ENCODE measurements at places on chromosomes 1 and 21.

DNA sequence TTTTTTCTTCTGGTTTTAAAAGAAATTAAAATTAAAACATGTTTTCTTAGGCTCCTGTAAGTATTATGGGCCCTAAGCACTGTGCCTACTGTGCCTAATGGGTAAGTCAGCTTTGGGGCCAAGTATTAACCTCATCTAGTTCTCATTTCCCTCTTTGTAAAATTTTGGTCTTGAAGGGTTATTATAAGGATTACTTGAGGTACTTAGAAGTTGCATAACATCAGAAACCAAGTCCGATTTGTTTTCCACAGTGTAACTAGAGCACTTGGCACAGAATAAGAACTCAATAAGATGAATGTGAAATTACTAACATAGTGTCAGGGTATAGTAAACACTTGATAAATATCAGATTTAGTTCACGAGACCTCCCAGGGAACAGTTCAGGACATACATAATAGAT, 16.4 kb upstream of the OSBPL9 start:
- no peak for DNase-seq

GRCh38 chr1:87278825-87279535, 49.7 kb upstream of the LMO4 start:
- peak; percentile 49 for DNase-seq

DNA sequence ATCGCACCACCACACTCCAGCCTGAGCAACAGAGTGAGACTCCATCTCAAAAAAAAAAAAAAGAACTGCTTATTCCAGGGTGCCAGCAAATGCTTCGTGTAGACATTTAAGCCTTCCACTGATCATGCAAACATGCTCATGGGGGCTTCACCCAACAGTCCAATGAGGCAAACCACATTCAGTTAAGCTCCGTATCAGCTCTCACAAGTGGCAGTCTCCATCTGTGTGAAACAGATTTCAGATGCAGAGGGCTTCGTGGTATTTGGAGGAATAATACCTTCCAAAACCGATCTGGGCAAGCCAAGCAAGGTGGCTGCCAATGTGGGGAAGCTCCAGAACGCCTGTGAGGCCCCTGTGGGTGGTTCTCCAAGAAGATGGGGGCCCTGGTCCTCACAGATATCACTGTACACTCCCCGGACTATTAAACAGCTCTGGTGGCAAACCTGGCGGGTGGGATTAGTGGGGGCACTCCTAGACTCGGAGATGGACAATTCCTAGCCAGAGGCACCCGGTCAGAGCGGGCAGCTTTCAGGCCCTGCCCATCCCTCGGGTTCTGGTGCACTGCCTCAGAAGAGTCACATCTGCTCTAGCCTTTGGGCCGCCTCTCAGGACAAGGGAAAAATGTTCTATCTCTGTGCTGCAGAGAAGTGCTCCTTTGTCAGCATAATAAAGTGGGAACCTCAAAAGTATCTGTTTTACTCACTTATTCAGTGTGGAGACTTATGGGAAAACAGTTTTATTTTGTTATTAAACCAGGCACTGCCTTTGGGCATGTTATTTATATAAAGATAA, 10.2 kb downstream of the CREG1 start:
- no peak for DNase-seq

GRCh38 chr21:45128613-45129188, 54.3 kb downstream of the ADARB1 start:
- no peak for DNase-seq

DNA sequence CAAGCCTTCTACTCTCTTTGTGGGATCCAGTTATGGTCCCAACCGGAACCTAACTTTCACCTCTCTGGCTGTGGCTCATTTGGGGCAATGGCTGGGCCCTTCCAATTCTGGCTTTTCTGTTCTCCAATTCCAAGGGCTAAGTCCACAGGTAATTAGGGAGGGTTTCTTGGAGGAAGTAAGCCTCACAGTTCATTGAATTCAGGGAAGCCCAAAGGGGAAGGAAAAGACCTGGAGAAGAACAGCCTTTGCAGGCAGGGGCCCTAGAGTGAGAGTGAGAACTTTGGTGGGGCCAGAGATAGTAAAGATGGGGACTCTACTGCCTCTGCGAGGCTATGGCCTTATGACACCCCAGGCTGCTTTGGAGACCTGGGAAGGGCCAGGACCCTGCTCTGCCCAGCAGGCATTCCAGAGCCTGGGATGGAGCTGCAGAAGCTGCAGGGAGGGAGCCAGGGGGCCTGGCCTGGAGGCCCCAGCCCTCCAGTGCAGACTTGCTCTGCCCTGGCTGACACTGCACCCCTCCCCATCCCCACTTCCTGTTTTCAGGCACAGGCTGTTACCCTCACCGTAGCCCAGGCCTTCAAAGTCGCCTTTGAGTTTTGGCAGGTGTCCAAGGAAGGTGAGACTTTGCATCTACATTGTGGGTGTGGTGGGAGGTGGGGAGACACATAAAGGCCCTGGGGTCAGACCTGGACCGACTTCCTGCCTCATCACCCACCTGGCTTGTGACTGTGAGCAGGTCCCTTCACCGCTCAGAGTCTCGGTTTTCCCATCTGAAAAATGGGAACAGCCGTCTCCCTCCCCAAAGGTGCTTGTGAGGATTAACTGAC, 18.9 kb downstream of the LDLRAP1 start:
- DNase-seq, result no peak

DNA sequence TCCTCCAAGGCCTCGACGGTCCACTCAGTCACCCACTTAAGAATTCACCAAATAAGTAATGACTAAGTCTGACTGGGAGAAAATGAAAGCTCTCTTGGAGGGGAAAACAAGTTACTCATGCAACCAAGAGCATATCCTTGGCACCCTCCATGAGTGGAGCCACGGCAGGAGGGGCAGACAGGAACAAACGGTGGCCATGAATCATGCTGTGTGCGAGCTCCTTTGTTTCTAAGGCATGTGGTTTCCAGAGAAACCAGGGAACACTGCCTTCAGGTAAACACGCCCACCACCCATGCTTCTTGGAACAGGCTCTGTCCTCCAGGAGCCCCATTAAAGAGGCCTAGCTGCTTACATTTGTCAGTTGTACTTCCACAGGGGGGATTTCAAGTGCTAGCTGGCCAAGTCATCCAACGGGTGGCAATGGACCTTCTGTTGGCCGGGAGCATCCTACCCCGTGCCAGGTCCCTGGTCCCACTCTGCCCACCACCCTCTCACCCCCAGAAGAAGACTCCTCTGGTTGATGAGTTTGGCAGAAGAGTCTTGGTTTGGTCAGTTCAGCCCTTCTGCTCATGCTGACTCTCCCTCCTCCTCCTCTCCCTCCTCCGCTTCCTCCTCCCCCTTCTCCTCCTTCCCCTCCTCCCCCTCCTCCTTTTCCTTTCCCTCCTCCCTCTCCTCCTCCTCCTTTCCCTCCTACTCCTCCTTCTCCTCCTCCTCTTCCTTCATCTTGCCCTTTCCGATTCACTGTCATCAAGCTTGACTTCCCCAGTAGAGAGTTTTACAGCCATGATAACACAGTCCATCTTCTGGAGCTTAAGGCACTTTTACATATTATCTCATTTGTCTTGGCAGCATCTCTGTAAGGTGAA, 107.6 kb downstream of the CCDC185 start:
- no peak for DNase-seq

- DNase-seq, result no peak
Observed at GRCh38 chr1:150696590-150696989, 364 bp downstream of the GOLPH3L start.

- no peak for DNase-seq
Observed at GRCh38 chr1:201506092-201506491, 831 bp downstream of the CSRP1 start.

DNA sequence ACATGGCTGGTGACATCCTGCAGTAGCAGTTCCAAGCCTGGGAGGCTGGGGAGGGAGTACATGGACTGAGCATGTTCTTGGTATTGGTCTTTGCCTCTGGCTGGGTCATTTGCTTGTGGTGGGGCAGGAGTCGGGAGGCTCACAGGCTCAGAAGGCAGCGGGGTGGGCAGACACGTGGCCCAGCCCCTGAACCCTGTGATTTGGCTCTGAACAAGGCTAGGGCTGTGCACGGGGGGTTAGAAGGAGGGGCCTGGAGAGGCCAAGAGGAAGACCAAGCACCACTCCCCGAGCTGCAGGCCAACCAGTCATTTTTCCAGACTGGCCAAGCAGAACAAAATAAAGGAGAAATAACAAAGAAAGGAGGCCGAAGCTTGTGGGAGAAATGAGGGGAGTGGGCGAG, 9.7 kb upstream of the PRELP start:
- no peak for DNase-seq

- no peak for DNase-seq
Observed at GRCh38 chr1:2042830-2043773, 7.1 kb upstream of the PRKCZ start.

GRCh38 chr21:25626757-25627156, 12.3 kb upstream of the JAM2 start:
- DNase-seq, result no peak

GRCh38 chr1:47593013-47593568, 155.2 kb downstream of the FOXD2 start:
- DNase-seq, result no peak

DNA sequence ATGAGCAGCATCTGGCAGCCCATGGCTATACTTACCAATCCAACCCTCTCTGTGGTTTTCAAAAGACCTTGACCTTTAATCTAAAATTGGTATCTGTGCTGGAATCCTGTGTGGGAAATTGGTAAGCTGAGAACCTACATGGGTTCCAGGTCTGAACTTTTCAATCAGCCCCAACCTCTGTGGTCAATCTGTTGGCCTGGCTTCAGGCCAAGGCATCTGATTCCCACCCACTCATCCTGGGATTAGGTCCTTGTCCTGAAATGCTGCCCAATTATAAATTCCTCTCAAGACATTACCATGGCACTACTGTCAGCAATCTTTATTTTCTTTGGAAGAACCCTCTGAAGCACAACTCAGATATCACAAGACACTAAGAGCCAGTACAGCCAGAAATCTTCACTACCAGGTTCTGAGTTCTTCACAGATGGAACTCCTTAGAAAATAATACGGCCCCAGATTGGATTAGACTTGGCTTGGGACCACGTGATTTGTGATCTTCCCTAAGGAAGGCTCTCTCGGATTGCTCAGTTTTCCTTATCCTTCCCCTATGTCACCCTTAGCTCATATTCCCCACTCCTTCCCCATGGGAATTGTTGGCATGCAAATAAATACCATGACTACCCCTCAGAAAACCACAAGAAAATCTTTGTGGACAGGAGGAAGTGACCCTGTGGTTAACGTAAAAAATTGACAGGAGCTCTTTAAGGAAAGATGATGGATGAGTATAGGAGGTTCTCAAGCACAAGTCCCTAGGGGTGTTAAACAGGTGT, 207.9 kb upstream of the ST6GALNAC5 start:
- no peak for DNase-seq

DNA sequence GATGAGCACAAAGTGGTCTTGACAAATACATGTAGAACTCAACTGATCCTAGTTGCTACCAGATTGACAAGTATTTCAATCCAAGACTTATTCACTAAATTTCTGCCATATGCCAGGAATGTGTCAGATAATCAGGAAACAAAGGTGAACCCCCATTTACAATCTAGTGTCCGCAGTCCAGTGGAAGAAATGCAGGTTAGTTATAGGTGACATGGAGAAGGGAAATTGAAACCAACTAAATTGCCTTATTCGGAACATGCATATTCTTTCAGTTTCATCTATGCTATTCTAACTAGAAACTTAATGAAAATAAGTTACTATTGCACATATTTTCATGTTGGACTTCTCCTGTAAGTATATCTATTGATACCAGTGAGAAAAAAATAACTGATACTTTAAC, 209.4 kb downstream of the COL24A1 start:
- DNase-seq, result no peak

DNA sequence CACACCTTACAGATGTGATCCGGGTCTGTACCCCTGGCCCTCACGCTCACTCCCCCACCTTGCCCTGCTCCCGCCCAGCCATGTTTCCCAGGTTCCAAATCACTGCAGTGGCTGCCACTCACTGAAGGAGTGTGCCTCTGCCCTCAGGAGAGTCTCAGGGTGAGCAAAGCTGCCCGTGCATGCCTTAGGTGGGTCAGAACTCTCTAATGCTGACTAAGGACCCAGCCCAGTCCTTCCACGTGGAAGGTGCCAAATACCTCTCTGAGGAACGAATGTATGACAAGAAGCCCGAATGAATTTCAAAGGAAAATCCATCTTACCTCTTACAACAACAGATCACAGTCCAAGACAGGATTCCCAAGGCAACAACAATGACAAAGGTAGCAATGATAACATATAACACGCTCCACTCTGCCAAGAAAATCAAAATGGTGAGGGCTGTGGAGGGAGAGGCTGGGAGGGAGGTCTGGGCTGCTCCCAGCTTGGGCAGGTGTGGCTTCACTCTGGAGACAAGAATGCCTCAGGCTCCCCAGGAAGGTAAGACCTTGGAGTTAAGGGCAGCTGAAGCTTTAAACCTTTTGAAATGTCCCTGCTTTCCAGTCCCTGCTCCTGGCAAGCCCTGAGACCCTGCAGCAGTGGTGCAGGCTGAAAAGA, 115.2 kb downstream of the KIAA0319L start:
- DNase-seq, result no peak

DNA sequence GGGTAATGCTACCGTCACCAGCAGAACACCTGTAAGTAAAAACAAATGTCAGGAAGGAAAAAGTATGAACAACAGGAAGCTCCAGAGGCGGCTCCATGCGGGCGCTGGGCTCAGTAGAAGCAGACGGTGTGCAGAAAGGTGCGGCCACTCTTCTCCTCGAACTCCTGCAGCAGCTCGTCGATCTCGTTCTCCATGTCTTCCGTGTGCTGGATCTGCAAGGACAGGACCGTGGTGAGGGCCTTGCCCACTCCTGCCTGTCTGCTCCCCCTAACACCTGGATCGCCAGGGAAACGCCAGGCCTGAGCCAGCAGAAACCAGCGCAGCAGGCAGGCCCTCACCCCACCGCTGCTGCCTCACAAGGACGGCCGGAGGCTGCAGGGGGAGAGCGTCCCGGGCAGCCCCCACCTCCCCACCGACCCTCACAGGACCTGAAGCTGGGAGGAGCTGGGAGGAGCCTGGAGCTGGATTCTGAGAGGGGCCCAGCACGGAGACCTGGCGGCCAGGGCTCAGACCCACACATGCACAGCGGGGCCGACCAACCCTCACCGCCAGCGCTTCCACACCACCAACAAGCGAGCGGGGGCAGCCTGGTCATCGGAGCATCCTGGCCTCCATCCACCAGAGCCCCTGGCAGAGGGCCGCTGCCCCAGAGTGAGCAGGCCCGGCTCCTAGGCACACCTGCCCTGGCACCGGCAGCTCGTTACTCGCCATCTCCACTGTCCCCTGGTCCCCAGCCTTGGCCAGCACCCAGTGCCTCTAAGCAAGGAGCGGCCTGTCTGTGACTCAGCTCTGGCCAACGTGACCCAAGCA, 1.7 kb upstream of the TMEM240 start:
- no peak for DNase-seq

- DNase-seq, result no peak
Observed at GRCh38 chr1:94912263-94913184, 14.4 kb downstream of the CNN3 start.

GRCh38 chr1:77057994-77058585, 161.1 kb downstream of the PIGK start:
- DNase-seq, result no peak
